Activated naive CD4-positive, alpha-beta T cell treated with anti-CD3 and anti-CD28 coated beads for 36 hours (primary cell): ENCODE measurements at places on chromosomes 7 and 10.

- no peak for DNase-seq
Observed at GRCh38 chr10:47358457-47358856, 10.3 kb downstream of the RBP3 start.

- DNase-seq, result no peak
Observed at GRCh38 chr10:31209478-31209877, 109.5 kb upstream of the ZEB1 start.

DNA sequence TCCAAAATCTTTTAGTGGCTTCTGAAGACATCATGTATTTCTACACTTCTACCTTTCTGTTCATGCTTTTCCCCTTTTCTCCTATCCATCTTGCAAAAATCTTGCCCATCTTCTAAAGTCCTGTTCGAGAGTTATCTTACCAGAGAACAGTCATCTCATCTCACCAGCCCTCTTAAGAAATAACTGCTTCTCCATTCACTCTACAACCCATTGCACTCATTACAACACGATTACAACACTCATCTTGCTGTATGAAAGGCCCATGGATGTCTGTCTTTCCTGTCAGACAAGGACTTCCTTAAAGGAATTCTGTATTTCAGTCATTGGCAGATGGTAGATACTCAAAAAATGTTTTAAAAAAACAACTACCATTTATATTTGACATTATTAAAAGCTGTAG lies 30.8 kb downstream of the ZNF438 start:
- no peak for DNase-seq

DNA sequence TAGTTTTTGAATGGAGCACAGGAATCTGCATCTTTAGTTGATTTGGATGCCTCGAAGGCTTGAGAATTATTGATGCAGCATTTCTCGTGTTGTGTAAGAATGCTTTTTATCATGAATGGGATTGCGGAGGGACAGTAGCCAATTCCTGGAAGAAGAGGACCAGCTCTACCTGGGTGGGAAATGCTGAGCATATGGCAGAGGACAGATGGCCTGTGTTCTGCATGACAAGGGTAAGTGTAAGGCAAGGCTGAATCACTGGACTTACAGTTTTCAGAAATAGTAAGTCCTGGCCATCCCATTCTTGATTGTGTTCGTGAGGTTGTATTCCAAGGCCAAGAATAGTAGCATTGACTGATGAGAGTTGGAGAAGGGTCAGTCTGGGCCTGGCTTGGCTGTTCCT lies 15.9 kb downstream of the RP9 start:
- no peak for DNase-seq

GRCh38 chr10:59133841-59134593 lies 42.4 kb upstream of the PHYHIPL start:
- no peak for DNase-seq

DNA sequence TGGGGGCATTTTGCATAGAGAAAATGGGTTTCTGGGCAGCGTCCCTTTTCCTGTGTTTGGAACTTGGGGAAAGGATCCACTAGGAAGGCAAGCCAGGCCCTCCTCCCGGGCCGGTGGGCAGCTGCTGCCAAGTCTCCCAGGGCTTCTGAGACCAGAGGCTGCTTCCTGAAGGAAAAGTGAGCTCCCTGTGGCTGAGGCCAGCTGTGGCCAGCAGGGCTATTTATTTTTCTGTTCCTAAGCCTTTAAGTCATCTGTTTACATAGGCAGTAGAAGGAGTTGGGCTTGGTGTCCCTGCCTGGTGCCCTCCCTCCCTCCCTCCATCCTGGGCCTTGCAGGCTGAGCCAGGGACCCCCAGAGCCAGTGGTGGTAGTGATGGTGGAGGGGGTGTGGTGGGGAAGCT lies 70.5 kb upstream of the COL13A1 start:
- DNase-seq, result no peak

DNA sequence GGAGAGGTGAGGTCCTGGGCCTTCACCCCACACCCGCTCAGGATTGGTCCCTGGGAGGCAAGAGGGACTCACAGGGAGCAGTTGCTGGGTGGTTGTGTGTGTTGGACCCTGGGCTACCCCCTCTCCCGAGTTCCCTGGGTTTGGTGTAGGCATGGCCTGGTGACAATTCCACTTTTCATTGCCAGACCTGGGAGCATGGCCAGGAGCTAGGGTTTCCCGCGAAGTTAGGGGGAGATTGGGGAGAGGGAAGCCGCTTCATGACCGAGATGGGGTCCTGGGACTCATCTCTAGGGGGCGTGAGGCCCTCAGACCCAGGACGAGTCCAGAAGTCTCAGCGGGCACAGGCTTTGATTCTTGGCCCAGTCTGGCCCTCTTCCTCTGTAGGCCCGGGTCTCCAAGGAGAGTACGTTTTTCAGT lies 606 bp downstream of the PALD1 start:
- DNase-seq, result no peak

DNA sequence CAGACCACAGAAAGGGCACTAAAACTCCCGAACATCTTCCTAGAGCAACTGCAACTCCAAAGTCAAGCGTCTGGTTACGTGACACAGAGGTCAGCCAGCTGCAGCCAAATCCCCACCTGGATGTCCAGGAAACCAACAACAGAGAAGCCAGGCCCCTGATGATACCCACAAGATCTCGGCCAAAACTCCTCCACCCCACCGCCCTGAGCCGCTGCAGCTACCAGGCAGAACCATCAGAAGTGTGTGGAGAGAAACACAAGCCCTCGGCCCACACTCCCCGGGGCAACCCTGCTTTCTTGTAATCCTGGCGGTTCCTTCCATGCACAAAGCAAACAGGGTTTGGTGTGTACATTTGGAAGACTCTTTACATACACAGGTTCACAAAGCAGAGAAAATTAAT lies 8.7 kb downstream of the CHST15 start:
- no peak for DNase-seq

DNA sequence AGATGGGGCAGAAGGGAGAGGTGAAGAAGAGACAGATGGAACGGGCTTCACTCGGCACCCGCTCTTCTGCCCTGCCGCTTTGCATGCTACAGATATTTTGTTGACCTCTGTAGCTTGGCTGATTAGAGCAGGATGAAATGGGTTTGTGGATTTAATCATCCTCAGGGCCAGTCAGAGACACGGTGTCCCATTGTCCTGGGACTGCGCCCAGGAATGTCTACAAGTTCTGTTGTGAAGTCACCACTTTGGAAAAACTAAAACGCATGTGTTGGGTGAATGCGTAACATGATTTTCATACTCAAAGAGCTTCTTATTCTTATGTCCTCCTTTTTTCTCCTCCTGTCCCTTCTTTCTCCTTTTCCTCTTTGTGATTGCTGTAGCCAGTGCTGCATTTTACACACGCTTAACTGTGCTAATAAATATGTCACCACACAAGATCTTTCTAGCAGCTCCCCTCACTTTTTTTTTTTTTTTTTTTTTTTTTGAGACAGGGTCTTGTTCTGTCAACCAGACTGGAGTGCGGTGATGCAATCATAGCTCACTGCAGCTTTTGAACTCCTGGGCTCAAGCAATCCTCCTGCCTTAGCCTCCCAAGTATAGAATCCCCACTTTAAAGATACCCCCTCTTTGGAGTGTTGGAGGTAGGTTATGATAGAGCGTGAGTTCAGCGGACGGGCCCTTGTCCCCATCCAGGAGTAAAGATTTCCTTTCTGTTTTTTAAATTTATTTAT lies 3.4 kb downstream of the CPA4 start:
- DNase-seq, result no peak

GRCh38 chr7:104272767-104273384 lies 55.5 kb upstream of the LHFPL3 start:
- DNase-seq, result peak; percentile 18

DNA sequence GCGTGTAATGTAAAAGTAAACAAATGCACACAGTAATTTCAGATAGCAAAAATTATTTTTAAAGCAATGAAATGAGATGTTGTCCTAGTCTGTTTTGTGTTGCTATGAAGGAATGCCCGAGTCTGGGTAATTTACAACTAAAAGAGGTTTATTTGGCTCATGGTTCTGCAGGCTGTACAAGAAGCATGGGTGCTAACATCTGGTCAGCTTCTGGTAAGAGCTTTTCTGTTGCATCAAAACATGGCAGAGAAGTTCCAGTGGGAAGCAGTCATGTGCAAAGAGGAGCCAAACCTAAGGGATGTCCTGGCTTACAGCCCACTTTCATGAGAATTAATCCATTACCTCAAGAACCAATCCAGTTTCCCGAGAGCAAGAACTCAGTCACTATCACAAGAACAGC lies 62.9 kb upstream of the MNX1 start:
- no peak for DNase-seq

GRCh38 chr10:23892296-23892695 lies 316.6 kb upstream of the KIAA1217 start:
- no peak for DNase-seq

DNA sequence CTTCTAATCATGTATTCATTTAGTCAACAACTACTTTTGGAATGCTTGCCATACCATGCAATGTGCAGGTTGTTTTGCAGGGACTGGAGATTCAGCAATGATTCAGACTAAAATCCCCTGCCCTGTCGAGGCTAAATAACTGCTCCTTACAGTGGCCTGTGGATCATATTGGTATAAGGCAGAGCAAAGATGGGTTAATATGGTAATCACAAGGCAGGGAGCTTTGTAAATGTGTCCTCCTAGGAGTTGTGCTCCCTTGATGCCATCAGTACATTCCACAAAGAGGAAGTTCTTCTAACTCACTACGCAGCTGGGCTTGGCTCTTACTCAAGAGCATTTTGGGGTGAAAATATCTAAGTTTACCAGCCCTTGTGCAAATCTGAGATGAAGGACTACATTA lies 614 bp upstream of the IFIT2 start:
- DNase-seq, result peak; percentile 27

DNA sequence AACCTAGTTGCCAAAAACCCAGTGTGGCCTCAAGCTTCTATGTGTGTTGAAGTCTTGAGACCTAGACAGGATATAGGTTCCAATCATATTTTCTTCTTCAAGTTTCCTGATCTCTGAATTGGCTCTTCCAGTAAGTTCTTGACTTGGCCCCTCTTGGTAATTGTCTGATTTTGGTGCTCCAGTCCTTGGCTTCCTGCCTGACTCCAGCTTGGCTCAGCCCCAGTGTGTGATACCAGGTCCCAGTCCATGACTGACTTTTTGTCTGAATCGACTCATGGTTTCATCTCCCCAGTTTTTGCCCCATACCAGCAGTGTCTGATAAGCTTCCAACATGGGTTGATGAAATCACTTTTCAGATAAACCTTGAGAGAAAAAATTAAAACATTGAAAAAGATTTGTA lies 72.3 kb downstream of the FAS start:
- DNase-seq, result peak; percentile 13

DNA sequence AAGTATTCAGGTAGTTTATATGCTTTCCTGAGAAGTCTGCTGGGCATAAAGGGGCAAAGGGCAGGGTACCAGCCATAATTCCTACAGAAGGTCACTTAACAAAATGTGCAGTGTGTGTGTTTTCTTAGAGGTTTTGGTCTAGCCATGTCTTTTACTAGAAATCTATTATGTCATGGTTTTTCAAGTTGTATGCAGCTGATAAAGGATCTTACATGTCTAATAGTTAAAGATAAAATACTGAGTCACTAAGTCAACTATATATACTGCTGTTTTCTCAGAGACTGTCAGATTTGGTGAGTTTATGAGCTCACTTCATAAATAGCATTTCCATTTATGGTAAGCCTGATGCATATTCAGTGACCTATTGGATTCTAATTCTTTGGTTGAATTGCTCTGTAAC lies 7.7 kb downstream of the CASP2 start:
- no peak for DNase-seq

- DNase-seq, result no peak
Observed at GRCh38 chr10:63003816-63004453, 129.2 kb upstream of the NRBF2 start.

DNA sequence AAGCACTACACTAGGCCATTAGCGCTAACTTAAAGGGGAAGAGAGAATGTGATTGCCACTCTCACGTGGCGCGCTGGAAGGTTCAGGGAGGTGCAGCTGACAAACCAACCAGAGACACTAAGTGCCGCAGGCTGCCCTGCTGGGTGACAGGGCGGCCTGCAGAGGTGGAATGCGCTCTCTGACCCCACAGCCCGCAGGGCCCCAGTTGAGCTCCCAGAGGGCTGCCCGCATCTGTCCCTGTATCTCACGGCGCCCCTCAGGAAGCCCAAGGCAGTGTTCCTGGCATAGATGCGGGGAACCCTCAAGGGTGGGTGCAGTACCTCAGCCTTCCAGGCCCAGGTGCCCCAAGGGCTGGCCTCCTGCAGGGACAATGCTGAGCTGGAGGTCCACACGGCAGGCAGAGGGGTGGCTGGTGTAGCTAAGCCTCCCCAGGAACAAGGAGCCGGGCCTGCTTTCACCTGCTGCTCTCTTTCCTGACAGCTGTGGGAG lies 66.6 kb downstream of the CALML3 start:
- DNase-seq, result no peak

- DNase-seq, result peak; percentile 63
Observed at GRCh38 chr10:22340329-22341189, 4.7 kb upstream of the SPAG6 start.

DNA sequence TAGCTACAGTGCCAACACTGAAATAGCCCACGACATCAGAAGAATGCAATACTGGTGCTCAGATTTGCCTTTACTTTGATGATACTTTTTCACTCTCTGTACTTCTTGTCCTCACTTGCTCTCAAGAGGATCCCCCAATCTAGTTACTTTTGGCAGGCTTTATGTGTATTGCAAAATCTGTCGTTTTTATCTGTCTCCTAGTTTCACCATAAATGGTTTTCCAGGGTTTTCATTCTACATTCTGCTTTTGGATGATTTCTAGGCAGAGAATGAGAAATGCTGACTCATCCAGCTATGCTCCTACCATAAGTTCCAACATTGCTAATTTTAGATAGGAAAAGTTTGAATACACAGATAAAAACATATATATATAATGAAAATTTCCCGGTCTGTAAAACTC lies 659.5 kb upstream of the NRG3 start:
- no peak for DNase-seq

DNA sequence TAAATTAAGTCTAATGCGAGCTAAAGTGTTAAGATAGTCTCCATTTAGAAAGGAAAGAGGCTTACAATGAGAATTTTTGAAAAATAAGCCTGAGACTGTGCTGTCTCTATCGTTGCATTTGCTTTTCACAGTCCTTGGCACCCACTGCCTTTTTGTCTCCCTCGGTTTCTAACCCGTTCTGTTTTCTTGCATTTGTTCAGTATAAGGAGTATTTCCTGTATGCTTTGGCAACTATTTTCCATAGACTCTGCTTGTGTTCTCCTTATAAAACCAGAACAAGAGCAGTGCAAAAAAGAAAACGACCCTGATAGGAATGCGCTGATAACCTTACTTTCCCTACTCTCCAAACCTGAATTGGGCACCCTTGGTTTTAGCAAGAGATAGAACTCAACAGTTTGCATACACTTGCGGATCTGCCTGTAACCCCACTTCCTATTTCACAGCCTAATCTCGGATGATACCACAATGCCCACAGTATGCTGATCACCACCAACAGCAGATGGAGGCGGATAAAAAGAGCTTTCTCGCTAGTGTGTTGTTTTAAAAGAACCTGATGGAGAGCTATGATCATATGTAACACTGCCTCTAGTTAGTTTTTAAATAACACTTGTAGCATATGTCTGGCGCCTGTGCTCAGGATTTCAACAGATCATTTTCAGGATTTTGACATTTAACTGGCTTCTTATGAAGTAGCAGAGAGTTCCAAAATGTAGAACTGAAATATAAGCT lies 1.6 kb upstream of the ARHGAP12 start:
- peak; percentile 17 for DNase-seq

- no peak for DNase-seq
Observed at GRCh38 chr7:74092964-74093471, 9.4 kb downstream of the LIMK1 start.

GRCh38 chr10:12909836-12910185 lies 91.7 kb downstream of the CCDC3 start:
- DNase-seq, result no peak

GRCh38 chr7:152931633-152932032 lies 172.1 kb downstream of the ACTR3B start:
- DNase-seq, result no peak

GRCh38 chr7:52843436-52843835 lies 192.0 kb upstream of the POM121L12 start:
- DNase-seq, result no peak
